ENCODE measurements at places on chromosomes 4 and X.

DNA sequence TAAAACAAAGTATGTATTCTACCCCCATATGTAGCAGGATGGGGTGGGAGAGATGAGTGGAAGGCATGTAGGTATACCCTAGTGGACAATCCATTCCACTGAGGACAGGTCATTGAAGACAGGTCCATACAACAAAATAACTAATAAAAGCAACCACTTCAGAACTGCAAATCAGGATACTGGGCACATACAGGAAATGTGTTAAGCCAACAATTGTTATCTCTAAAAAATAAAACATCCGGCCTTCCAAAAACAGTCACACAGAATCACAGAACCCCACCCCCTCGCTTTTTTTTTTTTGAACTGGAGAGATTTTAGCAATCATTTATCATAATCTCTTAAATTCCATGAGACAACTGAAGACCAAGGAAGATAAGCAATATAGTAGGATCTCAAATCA, 112.9 kb downstream of the FRYL start:
- DNase-seq = no peak

GRCh38 chr4:119540249-119540648, 88.4 kb downstream of the PDE5A start:
- no peak for DNase-seq

GRCh38 chr4:87017580-87018342, 83.0 kb downstream of the AFF1 start:
- DNase-seq = no peak

- no peak for DNase-seq
These were observed 3.4 kb upstream of the GABRE start for GRCh38 chrX:151977923-151978322.

GRCh38 chrX:46755671-46756070, 3.2 kb downstream of the SLC9A7 start:
- DNase-seq = no peak

DNA sequence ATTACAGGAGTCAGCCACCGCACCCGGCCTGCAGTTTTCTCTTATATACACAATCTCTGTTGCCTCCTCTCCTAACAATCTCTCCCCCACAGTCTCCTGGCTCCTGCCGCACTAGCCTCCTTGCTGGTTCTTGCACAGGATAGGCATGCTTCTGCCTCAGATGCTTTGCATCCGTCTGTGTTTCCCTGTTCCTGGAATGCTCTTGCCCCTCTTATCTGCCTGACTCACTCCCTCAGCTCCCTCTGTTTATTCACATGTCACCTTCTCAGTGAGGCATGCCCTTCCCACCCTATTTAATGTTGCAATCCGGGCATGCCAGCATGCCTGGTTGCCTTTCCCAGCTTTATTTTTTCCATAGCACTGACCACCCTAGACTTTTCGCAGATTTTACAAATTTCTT, 161.9 kb downstream of the PHF8 start:
- DNase-seq = no peak

DNA sequence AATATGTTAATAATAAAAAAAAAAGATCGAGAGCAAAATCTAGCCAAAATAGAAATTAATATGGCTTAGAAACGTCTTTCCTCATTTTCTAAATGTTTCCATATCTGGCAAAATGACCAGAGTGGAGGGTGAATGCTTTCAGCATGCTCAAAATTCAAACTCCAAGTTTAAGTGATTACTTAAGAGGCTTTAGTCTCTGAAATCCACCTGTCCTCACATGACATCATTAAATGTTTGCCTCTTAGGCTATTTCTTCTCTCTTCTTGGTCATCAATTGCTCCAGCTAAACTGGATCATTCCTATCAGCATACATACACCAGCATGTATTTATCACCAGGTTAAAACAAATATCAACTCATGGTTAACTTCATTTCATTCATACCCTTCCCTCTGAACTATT, 54.5 kb upstream of the ATXN3L start:
- DNase-seq = no peak

DNA sequence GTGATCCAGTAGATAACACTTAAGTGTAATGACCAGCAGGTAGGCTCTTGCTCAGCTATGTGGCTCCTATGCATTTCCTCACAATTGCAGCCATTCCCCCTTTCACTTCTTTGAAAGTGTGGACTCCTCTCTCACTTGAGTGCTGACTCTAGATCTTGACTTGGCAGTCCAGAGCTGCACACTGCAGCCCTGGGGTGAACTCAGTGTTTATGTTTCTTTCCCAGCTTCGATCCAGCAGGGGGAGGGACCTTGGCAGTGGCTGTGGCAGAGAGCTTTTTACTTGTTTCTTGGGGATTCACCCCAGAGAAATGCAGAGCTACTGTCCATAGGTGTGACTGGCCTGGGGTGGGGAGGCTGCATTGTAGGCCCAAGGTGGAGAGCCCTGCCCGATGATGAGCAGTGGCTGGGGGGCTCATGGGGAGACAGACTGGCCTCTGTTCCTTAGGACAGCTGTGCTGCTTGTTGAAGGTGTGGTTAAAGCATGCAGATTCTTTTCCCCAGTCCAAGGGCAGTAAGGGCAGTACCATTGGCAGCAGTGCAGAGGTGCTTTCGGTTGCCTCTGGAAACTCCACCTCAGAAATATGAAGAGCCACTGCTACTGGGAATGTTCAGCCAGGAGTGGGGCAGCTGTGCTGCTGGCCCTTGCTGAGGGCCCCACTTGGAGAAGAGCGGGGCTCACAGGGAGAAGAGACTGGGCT, 134.7 kb downstream of the SH3BGRL start:
- no peak for DNase-seq

DNA sequence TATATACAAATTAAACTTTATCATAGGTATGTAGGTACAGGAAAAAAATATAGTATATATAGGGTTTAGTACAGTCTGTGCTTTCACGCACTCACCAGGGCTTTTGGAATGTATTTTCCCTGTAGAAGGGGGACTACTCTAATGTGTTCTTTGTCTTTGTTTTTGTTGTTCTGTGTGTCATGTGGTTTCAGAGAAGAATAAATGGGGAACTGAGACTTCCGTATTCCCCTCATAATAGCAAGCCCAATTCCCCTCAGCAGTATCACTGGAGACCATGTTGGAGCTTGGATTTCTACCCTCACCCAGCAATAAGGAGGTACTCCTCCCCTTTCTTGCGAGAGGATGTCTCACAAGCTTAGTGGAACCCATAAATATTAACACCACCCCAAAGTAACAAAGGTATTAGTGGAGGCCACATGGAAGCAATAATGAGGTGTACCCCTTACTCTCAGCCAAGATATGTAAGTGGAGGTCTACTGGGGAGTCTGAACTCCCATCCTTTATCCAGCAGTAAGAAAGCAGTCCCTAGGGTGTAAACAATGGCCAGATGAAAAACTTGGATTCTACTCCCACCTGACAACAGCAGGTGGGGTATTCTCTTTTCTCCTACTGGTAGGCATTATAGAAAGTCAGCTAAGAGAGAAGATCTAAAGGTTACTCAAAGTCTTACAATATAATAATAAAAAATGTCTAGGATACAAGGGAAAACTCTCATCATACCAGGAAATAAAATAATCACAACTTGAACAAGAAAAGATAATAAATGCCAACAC, 805.4 kb upstream of the GALNTL6 start:
- no peak for DNase-seq

- no peak for DNase-seq
These were observed 114.2 kb downstream of the PALLD start for GRCh38 chr4:168610911-168611530.

GRCh38 chr4:105088110-105088879, 58.4 kb upstream of the TET2 start:
- no peak for DNase-seq

DNA sequence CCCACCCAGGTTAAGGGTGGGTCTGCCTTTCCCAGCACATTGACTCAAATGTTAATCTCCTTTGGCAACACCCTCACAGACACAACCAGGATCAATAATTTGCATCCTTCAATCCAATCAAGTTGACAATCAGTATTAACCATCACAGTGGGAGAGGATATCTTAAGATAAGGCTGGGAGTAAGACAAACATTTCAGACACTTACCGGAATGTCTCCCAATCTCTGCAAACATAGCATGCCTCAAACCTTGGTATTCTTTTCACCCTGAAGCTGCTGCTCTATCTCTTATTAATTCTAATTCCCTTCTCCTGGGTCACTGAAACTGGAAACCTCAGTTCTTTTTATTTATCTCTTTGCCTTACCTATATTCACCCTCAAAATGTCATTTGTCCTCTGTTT, 19.0 kb upstream of the TAPT1 start:
- DNase-seq = no peak

GRCh38 chrX:22032506-22032905, 381 bp downstream of the PHEX start:
- DNase-seq = no peak

DNA sequence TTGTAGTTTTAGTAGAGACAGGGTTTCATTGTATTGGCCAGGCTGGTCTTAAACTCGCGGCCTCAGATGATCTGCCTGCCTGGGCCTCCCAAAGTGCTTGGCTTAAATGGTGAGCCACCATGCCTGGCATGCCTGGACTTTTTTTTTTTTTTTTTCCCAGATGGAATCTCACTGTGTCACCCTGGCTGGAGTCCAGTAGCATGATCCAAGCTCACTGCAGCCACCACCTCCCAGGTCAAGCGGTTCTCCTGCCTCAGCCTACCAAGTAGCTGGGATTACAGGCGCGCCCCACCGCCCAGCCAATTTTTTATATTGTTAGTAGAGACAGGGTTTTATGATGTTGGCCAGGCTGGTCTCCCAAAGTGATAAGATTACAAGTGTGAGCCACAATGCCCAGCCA, 8.4 kb downstream of the UBE2K start:
- no peak for DNase-seq

DNA sequence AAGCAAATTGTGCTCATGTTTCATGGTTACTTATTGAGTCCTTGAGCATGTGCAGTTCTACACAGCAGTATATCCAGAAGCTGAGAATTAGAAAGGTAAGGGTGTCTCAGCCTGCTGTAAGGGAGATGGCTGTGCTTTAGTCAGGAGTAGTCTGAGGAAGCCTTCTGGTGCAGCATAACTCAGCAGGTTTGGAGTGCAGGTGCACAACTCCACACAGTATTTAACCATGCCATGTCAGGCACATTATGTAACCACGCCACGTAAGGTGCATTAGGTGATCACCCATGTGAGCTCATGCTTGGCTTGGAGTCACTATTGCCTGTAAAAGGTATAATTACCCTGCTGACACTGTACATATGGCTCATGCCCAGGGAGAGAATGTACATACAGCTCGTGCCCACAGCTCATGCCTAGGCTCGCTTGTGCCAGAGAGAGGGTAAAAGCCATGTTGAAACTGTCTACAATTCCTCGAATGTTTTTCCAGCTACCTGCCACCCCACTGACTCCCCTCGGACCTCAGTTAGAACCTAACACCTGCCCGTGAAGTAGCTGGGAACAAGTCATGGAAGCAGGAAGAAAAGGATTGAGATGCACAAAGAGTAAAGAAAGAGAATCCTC, 37.8 kb downstream of the UCHL1 start:
- no peak for DNase-seq

DNA sequence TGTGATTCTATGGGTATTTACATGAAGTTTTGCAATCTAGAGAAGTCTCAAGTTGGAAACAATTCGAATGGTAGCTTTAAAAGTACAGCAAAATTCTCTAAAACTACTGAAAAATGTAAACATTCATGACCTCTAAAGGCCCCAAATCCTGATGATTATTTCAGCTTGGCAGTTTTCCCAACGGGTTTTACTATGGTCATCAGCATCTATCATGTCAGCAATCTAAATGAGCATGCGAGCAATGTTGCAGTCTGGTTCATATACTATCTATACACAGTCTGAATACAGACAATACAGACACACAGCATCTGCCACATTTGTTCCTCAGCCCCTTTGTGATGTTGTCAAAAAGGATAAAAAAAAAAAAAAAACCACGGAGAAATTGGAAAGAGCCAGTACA, 790.3 kb upstream of the HTR2C start:
- no peak for DNase-seq

GRCh38 chrX:49064735-49065134, 5.9 kb downstream of the CCDC120 start:
- no peak for DNase-seq

DNA sequence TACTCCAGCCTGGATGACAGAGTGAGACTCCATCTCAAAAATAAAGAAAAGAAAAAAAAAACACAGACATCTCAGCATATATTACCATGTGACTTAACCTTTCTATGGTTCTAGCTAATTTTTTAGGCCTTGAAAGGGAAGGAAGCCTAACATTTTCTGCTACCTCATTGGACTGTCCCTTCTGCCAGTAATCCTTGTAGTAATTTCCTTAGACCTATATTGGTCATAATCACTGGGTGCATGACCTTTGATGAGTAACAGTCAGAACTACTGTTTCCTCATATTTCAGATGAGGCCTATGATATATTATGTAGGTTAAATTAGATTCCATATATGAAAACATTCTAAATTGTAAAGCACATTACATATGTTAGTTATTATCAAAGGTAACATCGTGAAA, 9.6 kb downstream of the XIAP start:
- no peak for DNase-seq

DNA sequence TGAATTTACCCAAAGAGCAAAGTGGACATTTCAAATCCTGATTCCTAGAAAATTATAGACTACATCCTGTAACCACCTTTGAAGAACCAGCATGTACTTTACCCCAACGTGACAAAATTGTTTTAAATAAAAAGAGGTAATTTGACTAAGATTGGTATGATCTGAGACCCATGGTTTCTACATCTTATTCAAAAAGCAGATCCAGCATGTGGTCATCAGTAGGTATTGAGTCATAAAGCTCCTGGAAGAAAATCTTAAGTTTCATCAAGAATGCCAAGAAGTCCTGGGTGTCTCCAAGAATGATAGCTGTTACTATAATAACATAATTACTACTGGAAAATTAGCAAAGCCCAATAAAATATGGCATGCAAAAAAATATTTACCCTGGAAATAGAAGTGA, 61.8 kb downstream of the NFKB1 start:
- no peak for DNase-seq

DNA sequence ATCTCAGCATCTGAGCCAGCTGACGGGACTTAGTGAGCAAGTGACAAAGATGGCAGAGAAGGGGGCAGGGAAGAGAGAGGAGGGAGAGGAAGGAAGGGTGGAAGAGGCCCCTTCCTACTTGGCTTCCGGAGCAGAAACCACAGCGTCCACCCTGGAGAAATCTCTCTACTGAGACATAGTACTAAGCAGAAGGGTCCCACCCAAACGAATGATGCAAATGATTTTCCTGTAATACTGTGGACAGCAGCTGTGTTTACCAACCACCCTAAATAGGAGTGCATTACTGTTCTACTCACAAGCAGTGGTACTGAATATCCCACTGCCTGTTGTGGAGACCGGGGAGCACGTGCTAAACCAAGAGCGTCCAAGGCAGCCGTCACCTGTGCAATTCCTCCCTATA, 29.4 kb downstream of the DTHD1 start:
- no peak for DNase-seq

- no peak for DNase-seq
These were observed 148.8 kb downstream of the NWD2 start for GRCh38 chr4:37393321-37393720.

- peak; percentile 25 for DNase-seq
These were observed 419 bp downstream of the ADD1 start for GRCh38 chr4:2843941-2844584.

Measured in NCI-H1092 treated with DMSO at 0.1 percent for 48 hours (cell line).